ENCODE measurements at places on chromosomes 6 and 20.

- DNase-seq: no peak
These were observed 1.4 kb upstream of the MUC21 start for GRCh38 chr6:30981942-30982772.

GRCh38 chr20:48381353-48382120, 446.3 kb downstream of the PREX1 start:
- DNase-seq: no peak

- no peak for DNase-seq
These were observed 55.2 kb upstream of the MRAP2 start for GRCh38 chr6:83978324-83978734.

- DNase-seq: no peak
These were observed 401.2 kb downstream of the PREX1 start for GRCh38 chr20:48426630-48427029.

DNA sequence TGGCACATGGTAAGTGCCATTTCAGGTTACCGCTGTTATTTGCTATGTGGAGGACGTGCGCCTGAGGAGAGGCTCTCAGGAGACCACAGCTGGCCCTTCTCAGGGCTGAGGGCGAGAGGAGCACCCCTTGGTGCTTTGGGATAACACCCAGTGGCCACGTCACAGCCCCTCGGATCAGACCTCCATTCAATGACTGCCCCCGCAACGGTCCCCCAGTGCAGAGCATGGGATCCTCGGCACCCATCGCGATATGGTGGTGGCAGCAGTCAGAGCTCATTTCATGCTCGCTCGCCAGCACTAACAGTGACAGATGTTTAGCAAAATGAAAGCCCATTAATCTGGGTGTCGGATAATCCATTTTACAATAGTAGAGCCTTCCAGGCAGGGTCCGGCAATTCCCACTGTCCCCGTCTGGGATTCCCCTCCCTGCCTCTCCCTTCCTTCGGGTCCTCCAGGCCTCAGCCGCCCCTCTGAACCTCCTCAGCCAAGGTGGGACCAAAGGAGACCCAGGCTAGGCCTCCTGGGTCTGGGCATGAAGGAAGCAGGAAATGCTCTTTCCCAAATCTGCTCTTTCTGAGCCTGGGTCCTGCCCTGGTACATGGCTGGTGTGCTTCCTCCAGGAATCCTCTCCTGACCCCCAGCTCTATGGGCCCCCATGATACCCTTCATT, 117.1 kb downstream of the GRM4 start:
- no peak for DNase-seq

GRCh38 chr6:41715795-41716515, 19.5 kb downstream of the TFEB start:
- no peak for DNase-seq

DNA sequence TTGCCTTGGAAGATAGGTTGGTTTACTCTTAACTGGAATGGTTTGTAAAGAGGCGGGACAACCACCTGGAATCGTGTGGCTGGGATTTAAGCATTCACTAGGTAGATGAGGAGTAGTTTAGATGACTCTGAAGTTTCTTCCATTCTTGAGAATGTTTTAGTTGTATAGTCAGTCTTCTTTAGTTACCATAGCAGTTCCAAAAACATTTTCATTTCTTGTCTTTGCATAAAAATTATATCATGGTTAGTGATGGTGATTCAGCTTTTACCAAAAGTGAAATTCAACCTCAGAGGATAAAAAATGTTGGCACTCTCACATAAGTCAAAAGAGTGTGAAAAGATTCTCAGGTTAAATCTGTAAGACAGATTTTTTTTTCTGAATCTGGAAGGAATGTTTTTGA, 70.3 kb downstream of the SMAP1 start:
- no peak for DNase-seq

DNA sequence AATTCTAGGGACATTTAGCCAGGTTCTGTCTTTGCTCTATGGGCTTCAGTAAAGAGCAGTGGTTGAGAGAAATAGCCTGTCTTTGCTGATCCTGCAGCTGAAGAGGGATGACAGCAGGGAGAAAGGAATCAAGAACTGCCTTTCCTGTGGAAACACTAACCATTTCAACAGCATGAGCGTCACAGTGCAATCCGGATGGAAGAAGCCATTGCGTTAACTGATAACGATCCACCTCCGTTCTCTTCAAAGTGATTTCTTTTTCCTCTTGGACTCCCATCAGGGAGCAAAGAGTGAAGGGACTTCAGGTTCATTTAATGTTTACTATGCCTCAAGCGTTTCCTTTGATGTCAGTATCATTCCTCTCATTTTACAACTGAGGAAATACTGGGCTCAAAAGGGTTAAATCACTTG, 35.2 kb upstream of the EEF1E1 start:
- no peak for DNase-seq

DNA sequence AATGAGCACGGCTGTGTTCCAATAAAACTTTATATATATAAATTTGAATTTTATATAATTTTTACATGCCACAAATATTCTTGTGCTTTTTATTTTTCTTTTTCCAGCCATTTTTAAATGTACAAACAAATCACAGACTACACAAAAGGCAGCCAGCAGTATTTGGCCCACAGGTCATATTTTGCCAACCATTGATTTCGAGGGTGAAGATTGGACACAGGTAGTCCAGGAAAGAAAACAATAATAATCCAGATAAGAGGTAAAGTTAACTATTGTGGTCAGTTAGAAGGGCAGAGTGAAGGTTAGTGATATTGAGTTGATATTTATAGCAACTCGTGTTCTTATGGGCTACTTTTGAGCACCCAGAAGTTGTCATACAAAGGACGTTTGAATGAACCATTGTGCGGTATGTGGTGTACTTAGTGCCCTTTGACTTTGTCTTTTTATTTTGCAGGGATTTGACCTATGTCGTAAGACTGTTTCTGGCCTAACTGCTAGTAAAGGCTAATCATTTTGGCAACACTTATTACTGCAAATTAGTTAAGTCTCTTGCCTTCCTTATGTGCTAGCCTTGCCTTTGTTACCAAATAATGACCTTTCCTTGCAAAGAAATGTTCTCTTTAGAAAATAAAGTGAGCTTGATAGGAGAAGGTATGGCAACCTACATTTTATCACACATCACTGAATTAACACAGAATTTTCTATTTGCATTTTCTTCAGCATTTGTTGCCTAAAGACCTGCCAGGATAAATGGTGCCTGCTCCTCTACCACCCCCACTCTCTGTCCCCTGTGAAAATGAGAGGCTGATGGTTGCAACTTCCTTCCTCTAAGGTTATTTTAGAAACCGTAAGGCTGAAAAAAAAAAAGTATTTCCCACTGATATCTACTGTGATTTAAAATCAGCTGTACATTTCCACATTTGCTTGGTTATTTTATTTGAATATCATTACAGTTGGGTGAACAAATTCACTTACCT, 493.9 kb upstream of the SOX4 start:
- DNase-seq: no peak

- DNase-seq: no peak
These were observed 61.8 kb downstream of the PAX1 start for GRCh38 chr20:21767200-21767738.

DNA sequence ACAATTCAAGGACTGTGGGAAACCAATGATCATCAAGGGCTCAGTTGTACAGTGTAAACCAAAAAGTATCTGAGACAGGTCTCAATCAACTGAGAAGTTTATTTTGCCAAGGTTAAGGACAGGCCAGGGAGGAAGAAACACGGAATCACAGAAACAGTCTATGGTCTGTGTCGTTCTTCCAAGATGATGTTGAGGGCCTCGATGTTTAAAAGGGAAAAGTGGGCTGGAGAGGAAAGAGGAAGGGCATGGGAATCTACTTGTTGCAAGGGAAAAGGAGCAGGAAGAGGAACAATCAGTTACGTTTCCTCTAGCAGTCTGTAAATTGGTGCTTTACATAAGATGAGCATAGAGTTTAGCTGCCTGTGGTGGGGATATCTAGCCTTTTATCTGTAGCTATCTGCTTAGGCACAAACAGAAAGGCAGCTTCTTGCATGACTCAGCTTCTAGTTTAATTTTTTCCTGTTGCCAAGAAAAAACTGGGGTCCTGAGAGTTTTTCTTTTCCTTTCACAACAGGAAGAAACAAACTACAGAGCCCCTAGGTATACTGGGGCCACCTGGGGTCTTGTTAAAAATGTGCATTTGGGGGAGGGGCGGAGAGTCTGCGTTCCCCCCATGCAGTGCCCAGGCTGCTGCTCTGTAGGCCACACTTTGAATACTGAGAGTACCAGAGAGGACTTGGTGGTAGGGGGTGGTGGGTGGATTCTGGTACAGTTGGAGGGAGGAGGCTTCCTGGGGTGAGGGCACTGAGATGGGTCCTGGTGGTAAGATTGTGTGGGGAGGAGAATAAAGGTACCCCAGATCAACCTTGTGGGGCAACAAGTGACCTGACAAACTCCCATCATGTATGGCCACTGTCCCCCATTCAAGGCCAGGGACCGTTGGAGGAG, 35.3 kb upstream of the EZR start:
- DNase-seq: no peak

- DNase-seq: no peak
These were observed 18.2 kb downstream of the ERGIC3 start for GRCh38 chr20:35560105-35560511.

DNA sequence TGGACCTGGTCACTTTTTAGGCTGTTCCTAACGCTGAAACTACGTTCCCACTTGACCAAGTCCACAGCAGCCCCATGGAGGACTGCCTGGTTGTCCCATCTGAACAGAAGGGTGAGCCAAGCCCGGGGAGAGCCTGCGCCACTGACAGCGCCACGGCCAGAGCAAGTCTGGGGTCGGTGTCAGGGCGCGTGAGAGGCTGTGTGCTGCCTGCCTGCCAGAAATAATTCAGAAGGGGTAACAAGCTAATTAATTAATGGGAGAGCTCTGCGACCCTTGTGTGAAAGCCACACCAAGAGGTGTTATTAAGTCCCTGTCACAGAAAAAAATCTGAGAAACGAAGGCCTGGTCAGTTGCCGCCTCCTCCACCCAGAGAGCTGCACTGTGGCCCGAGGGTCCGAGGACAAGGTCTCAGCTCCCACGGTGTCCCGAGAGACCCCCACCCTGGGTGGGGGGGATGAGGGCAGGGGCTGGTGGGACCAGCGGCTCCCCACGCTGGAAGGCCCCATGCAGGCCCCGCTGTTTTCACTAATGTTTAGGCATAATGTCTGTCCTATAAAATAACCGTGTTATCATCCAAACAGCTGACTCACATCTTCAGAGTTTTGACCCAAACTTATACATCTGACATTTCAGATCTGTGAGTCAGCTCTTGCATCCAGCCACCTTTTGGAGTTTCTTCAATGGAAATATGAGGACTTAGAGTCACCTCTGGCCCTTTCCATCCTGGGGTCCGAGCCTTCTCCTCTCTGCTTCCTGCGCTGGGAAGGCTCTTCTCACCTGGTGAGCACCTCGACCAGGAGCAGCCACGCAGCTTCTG, 58.5 kb downstream of the DLL1 start:
- DNase-seq: no peak

DNA sequence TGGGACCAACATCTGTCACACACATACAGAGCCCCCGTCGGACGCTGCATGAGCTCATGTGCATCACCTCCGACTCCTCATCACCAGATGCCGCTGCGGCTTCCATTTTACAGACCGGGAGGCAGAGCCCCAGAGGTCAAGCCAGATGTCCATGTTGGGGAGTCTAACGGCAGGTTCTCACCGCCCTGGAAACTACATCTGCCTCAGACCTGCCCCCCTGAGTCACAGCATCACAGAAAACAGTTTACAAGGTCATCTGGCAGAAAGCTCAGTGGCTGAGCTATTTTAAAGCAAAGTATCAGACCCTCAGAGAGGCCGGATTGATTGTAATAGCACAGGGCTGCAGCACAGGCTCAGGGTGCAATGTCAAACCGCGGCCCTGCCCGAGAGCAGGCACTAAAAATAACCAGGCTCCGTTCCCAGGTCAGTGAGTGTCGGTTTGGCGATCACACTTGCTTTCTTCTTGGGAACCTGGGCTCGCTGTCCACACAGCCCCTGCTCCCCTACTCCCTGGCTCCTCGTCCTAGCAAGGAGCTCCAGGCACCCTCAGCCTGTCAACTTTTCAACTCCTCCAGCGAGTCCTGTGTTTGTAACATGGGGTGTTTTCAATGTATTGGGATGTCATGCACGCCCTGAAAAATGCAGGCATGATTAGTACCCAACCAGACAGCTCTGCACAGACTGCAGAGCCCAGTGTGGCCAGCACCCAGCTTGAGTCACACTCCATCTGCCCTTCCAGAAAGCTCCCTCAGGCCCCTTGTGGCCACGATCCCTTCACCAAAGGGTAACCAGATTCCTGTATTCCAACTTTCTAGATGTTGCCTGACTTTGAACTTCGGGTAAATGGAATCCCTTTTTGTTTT, 264.5 kb downstream of the CDH4 start:
- DNase-seq: no peak

DNA sequence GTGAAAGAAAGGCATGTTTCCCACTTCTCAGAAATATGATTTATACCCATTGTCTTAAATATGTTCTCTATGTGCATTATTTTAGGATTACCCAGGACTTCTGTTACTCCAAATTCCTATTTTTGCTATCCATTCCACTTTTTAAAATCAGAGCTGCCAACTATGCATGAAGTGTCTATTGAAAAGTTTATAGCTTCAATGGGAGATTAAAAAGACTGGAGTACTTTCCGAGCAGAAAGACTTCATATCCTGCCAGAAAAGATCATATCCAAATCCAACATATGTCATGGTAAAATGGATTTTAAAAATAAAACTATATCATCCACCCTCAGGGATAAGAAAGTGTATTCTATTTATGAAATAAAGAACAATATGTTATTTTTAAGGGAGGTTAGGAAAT, 212.7 kb downstream of the COL12A1 start:
- DNase-seq: no peak

GRCh38 chr6:155442562-155442961, 13.1 kb downstream of the NOX3 start:
- DNase-seq: no peak
